ENCODE measurements at places on chromosomes 4 and X. TPM values are rescaled to one million over a fixed set of nuclear protein-coding genes. Genes with fewer than 3 reads are reported as not detected.

Gene HSFX1
- 0.25 TPM for total RNA-seq

DNA sequence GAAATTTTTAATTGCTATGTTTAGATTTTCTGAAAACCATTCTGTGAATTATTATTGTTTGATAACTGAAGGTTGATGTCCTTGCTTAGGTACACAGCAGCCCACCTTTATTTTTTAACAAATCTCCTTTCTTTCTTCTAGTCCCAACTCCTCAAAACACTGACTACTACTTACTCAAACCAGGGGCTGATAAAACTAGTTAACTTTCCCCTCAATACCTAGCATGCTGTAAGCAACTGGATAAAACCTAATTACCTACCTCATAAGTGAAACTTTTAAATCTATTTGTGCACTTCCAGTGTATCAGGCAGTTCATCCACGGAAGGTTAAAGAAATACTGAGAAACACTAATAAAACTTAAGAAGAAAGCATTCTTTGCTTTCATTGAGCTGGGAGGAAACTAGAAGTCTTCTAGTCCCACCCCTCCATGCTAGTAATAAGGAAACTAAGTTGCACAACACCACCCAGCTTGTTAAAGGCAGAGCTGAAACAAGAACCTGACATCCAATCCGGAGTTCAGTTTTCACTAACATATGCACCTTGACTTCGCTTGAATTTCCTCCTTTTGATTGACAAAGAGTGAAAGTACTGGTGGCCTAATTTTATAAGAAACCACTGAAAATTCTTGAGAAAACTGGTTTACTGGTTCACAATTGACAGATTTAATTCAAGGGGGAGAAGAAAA is 180.2 kb upstream of the TET2 start:
- peak; percentile 16 for DNase-seq

DNA sequence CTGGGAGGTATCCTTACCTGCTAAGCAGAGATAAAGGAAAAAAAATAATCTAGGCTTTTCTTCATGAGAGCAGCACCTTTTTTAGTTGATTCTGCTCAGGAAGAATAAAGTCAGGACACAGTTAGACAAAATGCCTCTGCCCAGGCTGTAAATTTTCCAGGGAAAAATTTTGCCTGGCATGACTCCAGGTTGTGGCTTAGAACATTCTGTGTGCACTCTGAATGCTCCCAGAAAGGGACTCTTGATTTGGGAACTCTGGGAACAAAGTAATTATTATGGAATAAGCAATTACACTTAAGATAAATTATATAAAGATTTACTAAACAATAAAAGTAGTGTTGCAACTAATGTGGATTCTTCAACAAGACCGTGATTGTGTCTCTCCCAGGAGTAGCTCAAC is 826.2 kb upstream of the TENM3 start:
- DNase-seq: no peak

DNA sequence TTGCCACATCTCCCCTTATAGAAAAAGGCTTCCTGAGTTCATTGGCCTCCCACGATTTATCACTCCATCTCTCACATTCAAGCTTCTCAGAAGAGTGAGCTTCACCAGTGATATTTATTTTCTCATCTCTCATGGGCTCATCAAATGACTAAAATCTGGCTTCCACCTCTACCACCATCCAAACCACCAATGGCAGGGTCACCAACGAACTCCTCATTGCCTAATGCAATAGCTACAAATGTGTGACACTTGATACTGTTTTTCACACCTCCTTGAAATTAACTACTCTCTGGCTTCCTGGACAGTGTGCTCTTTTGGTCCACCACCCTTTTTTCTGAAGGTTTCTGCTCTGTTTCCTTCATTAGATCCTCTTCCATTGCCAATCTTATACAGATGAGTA is 129.0 kb downstream of the SH2D1A start:
- DNase-seq: no peak

Gene DOCK11
- 11.1 TPM for total RNA-seq

Gene SORCS2
- 1.4 TPM for total RNA-seq

Gene HPSE
- 1.3 TPM for total RNA-seq

Gene STATH
- total RNA-seq: not detected

- no peak for DNase-seq
Observed at GRCh38 chr4:71253545-71253944, 85.3 kb upstream of the SLC4A4 start.

GRCh38 chrX:139720979-139721378 is 13.0 kb upstream of the MCF2 start:
- no peak for DNase-seq

GRCh38 chr4:47914926-47915237 is 499 bp upstream of the NFXL1 start:
- DNase-seq: no peak

Gene GIMD1
- not detected for total RNA-seq

DNA sequence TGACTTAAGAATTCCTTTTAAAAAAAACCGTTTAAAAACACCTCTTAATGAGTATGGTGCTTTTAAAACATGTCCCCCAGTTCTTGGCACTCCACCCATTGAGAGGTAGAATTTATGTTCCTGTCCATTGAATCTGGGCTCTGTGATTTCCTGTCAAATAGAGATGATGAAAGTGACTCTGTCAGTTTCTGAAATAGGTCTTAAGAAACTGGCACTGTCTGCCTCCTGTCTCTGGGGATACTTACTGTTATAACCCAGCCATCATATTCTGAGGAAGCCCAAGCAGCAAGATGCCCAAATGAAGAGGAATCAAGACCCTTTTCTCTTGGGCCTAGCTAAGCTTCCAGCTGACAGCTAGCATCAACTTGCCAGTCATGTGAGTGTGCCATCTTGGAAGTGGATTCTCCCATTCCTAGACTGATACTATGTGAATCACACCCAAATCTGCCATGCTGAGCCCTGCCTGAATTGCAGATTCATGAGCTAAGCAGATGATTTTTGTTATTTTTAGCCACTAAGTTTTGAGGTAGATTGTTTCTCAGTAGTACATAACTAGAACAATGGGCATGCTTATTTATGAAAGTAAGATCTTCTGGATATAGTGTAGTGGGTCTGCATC is 22.8 kb downstream of the C4orf54 start:
- DNase-seq: no peak

DNA sequence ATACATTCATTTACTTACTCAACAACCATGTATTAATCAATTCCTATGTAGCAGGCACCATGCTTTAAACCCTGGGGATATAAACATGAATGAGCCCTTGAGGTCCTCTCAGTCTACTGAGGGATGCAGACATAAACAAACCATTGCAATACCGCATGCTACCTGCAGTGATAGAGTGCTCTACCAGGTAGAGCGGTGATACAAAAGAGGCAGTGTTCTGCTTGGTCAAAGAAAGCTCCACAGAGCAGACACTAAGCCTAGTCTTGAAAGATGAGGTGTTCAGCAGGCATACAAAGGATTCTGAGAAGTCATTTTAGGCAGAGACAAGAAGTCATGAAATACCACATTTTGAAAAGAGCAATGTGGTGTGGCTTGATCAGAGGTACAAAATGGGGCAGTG is 26.9 kb upstream of the AMOT start:
- DNase-seq: no peak

Gene AMBN
- not detected for total RNA-seq

DNA sequence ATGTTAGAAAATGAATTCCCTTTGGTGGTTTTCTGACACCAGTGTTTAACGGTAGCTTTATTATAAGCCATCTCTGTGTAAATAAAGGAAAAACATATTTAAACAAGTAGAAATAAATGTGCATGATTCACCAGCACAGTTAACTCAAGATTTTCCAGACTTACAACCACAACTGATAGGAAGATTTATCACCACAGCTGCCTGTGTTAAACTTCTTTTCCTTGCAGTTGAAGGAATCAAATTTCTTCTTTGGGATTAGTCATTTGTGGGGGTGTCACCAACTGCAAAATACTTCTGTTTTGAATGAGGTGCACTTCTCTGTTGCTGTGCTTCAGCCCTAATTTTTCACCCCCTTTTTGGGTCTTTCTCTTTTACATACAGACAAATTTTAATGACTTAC is 128.1 kb upstream of the STK26 start:
- peak; percentile 12 for DNase-seq

Gene FBXL5
- total RNA-seq: 51.1 TPM

Gene ARMCX6
- 34.4 TPM for total RNA-seq

DNA sequence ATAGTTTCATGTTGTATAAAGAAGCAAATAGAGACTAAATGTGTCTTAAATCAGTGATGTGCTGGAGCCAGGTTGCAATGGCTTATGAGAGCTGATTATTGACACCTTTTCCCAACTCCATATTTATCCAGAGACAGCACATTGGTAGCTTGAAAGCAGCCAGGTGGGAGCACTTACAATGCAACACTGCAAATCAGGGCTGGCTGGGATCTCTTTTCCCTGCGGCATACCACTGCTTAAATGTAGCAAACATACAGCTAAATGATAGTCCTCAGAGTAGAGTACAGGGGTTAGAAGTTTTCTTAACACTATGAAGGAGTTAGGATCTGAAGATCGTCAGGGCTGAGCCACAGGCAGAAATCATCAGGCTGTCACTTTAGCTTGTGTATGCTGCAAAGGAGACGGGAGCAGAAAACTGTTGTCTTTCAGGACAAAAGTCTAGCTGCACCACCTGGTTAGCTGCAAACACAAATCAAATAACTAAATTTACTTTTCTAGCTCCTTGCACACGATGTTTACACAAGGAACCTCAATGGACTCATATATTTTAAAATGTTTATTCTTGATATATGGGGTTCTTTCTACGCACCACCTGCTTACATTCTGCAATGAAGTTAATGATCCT is 527.3 kb downstream of the TLL1 start:
- DNase-seq: no peak

Gene PLAC8
- total RNA-seq: 0.21 TPM

- DNase-seq: peak; percentile 2
Observed at GRCh38 chr4:138062929-138063328, 179.2 kb downstream of the SLC7A11 start.

DNA sequence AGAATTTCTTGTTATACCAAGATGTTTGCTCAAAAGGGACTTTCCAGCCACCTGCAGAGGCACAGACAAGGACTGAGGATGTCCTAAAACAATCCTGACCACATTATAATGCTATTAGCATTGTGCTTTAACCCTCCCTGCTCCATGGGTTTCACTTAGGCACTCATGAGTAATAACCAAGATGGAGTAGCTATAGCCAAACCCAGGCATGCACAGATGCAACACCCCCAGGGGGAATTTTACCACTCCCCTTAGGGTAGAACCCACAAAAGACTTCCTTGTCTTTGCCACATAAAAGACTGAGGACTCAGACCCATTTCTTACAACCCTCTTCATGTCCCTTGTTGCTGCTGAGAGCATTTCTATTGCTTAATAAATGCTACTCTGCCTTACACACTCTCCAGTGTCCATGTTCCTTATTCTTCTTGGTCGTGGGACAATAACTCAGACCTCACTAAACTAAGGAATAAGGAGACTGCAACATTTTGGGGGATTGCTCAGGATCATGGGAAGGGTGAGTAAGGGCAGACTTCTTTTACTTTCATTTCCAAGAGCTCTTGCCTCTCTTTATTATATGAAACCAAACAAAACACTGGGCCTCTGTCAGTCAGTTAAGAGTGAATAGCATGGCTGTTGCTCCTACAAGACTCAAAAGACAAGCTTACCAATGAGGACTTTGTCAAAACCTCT is 103.5 kb downstream of the TECRL start:
- DNase-seq: no peak

DNA sequence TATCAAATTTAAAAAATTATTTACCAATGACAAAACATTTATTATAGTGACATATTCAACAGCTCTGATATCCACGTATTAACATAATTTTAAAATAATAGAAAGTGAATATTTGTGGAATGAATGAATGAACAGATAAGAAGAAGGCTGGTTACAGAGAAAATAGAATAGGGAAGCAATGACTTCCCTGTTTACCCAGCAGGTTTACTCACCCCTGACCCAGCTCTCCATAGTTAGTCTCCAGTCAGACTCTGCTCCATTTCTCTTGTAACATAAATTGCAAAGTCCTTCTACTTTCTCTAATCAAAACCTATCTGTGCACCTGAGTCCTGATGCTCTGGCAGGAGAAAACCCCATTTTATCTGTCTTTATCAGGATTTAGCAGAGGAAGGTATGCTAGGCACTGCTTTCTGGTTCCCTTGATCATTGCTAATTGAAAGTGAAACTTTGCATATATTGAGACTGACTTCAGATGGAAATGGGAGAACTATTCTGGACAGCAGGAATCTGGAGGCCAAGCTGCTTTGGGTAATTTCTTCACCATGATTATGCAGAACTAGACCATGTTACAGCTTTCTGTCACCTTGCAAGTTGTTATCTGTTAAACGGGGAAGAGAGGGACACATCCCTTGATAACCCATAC is 363.0 kb downstream of the FAT4 start:
- DNase-seq: no peak

- DNase-seq: no peak
Observed at GRCh38 chrX:14673236-14673635, 143.9 kb downstream of the GLRA2 start.

- DNase-seq: peak; percentile 10
Observed at GRCh38 chrX:150155436-150156035, 207.6 kb upstream of the MAMLD1 start.

DNA sequence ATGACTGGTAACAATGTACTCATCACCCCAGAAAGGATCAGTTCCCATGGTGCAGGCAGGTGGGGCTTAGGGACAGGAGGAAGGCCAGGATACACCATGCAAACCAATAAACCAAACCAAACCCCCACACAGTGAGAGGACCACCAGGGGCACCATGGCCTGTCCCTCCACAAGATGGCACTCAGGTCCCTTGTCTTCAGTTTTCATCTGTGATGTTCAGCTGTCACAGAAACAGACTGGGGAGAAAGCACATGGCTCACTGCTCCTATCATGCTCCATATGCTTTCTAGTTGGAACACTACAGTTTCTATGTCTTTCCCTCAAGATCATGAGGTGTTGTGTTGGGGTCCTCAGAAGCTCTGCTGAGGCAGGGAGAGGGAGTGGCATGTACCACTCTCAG is 10.1 kb downstream of the HS3ST1 start:
- DNase-seq: no peak

Gene FATE1
- not detected for total RNA-seq

Gene SCFD2
- 8.4 TPM for total RNA-seq

- no peak for DNase-seq
Observed at GRCh38 chr4:124018383-124019317, 622.1 kb downstream of the SPRY1 start.

GRCh38 chrX:46554942-46555341 is 9.7 kb upstream of the ZNF674 start:
- DNase-seq: no peak

Data from kidney epithelial cell (primary cell).